Small intestine (tissue), 16 donors: ENCODE measurements at places on chromosomes 16 and 17. TPM values are rescaled to one million over a fixed set of nuclear protein-coding genes. Genes with fewer than 3 reads are reported as not detected.

DNA sequence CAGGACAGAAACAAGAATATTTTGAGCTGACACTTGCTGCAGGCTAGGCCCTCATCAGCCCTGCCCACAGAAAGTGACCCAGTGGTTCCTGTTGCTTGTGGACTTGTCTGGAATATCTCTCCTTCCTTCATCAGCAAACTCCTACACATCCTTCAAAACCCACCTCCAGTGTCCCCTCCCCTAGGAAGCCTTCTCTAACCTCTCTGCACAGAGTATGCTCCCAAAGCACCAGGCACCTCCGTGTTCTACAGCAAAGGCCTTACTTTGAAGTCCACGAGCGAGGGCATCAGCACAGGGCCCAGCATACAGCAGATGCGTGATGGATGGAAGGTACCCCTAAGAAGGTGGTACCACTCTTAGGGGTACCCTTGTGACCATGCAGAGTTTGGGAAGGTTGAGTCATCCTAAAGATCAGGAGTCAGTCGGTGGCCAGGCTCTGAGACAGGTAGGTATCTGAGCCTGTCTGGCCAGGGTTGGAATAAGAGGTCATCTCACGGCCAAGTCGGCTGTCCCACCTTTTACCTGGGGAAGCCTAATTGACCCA is 2.0 kb downstream of the CCDC102A start:
- DNase-seq, result no peak

DNA sequence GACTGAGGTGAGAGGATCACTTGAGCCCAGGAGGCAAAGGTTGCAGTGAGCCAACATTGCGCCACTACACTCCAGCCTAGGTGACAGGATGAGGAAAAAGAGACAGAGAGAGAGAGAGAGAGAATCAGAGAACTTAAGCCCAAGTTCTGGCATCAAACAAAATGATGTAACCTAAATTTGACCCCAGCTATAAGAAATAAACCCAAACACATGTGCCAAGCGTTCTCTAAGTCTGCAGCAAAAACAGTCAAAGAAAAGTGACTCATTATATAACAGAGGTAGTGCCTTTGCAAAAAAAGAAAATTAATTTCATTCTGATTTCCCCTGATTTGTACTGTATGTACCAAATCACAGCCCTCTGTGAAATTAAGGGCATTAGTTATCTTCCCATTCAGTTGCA is 89.5 kb downstream of the CDH11 start:
- no peak for DNase-seq

TVP23A gene
- polyA plus RNA-seq, result 1.5 TPM

DNA sequence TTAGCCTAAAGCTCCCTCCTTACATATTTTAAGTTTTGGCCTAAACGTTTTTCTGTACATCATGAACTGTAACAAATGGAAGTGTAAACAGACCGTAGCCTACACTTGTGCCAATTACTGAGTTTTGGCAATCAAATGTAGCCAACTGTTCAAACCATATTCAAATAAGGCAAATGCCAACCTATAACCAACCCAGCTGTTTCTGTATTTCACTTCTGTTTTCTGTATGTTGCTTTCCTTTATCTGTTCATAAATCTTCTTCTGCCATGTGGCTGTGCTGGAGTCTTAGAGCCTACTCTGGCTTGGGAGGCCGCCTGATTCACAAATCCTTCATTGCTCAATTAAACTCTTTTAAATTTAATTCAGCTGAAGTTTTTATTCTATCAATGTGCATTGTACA is 6.9 kb upstream of the C16orf78 start:
- DNase-seq, result no peak

SECTM1 gene
- 13.6 TPM for polyA plus RNA-seq

DNA sequence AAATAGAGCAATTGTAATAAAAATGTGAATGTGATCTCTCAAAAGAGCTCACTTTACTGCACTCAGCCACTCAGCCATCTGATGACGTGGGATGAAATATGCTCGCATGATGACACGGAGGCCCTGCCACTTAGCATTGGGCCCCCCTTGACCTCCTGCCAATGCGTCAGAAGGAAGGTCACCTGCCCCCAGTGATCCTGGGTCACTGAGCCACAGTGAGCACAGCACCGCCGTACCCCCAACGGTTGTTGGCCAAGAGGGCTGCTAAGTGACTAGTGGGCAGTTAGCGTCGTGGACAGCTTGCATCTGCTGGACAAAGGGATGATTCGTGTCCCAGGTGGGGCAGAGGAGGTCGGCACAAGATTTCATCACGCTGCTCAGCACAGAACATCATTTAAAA is 22.9 kb downstream of the ZC3H18 start:
- DNase-seq, result no peak

DNA sequence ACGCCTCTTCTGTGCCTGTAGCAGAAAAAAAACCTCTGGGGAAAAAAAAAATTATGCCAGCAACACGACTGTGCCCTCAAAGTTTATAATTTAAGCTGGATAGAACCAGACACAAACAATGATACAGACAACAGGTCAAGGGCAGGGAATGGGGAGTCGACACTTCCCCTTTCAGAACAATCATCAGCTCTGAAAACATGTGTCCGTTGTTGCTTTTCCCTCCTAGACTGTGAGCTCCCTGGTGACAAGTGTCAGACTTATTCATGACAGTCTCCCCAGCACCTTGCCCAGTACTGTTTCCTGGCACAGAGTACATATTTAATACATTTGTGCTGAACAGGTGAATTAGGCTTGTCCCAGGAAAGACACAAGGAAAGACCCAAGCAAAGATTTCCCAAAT is 178.3 kb downstream of the SOX9 start:
- no peak for DNase-seq
